ENCODE measurements at places on chromosomes 7 and 10.

- DNase-seq: no peak
- no peaks in the 10 kb centered on the region for H3K36me3 ChIP-seq
- H3K27me3 ChIP-seq: peaks cover 27% of the 10 kb centered on the region
- H3K4me1 ChIP-seq: no peaks in the 10 kb centered on the region
These were observed 7.4 kb downstream of the CRTAC1 start for GRCh38 chr10:98023024-98023423.

DNA sequence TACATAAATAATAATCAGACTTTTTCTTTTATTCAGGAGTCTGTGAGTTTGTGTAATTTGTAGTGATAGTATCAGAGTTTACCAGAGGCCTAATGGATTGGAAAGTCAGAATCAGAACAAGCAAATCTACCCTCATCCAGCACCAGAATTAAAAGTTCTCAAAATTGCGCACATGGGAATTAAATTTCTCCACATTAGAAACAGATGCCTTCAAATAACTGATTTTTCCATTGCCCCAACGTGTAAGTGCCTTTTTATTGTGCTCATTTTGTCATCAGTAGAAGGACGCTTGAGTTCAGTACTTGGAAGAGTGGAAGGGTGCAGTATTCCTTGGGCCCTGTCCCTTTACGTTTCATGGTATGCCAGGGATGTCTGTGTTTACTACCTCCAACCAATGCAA is 32.8 kb downstream of the BICC1 start:
- H3K27me3 ChIP-seq: no peaks in the 10 kb centered on the region
- no peak for DNase-seq
- no peak overlapping the region for H3K4me3 ChIP-seq
- H3K4me1 ChIP-seq: no peaks in the 10 kb centered on the region
- H3K27ac ChIP-seq: no peak overlapping the region

- no peaks in the 10 kb centered on the region for H3K27me3 ChIP-seq
- no peaks in the 10 kb centered on the region for H3K36me3 ChIP-seq
- H3K4me3 ChIP-seq: no peak overlapping the region
- H3K4me1 ChIP-seq: no peaks in the 10 kb centered on the region
- no peak overlapping the region for H3K27ac ChIP-seq
These were observed 266.2 kb downstream of the CREB5 start for GRCh38 chr7:28678431-28678965.

DNA sequence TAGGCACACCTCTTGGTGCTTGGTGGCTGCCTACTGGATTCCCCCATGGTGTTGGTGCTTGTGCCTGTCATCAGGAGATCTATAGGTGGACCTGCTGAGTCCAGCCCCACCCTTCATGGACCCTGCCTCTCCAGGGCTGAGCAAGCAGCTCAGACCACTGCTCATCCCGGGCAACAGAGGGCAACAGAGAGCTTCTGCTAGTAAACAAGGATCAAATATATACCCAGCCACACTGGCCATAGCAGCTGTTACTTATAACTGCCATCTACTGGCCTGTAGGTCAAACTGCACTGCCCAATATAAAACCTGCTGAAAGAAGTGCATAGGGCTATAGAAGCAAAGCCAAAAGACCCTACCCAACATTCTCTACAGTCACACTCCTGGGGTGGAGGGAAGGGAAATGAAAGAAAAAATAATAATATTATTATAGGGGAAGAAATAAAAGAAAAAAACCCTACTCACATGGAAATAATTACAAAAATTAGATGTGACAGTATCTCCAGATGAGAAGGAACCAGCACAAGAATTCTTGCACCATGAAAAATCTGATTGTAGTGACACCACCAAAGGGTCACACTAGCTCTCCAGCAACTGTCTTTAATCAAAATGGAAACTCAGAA is 54.9 kb upstream of the ZNF800 start:
- H3K27me3 ChIP-seq: no peaks in the 10 kb centered on the region
- no peak overlapping the region for H3K27ac ChIP-seq
- DNase-seq: peak; percentile 42
- no peaks in the 10 kb centered on the region for H3K36me3 ChIP-seq
- no peak overlapping the region for H3K4me3 ChIP-seq
- H3K4me1 ChIP-seq: no peaks in the 10 kb centered on the region

- no peak for DNase-seq
- H3K4me1 ChIP-seq: no peaks in the 10 kb centered on the region
- H3K27me3 ChIP-seq: no peaks in the 10 kb centered on the region
- no peaks in the 10 kb centered on the region for H3K36me3 ChIP-seq
- H3K4me3 ChIP-seq: no peak overlapping the region
- no peak overlapping the region for H3K27ac ChIP-seq
These were observed 5.7 kb downstream of the PRSS1 start for GRCh38 chr7:142754681-142755575.

DNA sequence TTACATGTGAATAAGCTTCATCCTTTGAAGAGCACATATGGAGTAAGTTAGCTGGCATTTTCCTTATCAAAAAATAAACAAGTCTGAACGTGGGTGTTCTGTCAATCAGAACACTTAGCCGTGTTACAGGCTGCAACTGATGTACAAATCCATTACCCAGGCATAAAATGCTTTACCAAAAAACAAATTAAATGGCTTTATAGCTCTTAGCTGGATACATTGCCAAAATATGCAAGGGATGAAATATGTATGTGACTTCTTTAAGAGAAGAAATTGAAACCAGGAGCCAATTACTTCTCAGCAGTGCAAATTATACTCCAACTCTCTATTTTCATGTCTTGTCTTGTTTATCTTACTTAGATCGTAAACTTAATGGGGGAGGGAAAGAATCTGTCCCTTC is 214.8 kb downstream of the DGKB start:
- H3K36me3 ChIP-seq: no peaks in the 10 kb centered on the region
- no peak for DNase-seq
- peaks cover 7% of the 10 kb centered on the region for H3K4me1 ChIP-seq
- H3K27ac ChIP-seq: no peak overlapping the region

Measured in cardiac muscle cell (in vitro differentiated cells and primary cell).